ENCODE measurements at places on chromosomes 5 and 9.

DNA sequence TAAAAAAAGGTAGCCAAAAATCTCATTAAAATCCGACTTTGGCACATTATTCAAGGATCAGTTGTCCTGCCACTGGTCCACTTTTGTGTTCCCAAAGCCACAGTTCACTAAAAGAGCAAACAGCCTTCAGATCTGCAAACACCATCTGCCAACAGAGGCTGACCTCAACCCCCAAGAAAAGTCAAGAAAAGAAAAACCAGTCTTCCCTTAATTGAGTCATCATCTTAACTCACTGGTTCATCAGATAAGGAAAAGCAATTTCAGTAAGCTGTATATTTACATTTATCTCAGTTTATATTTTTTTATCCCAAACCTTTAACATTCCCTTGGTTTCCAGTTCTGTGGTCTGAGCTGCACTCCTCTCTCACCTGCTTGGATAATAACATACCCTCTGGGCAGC is 21.2 kb downstream of the RASEF start:
- DNase-seq = no peak

DNA sequence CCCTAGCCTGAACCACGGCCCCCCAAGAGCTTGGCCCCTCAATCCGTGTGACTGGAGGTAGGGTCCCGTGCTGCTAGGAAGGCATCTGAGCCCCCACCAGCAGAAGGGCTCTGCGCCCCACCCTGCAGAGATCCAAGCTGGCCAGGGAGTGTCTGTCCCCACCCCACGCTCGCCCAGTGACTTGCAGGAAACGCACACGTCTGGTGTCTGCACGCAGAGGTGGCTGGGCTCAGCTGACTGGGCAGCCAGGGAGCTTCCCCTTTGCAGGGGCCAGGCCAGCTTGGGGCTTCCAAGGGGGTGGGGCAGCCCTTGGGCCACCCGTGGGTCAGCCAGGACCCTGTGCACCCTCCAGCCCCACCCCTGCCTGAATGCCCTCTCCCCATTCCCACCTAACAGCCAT is 24.3 kb downstream of the NOTCH1 start:
- no peak for DNase-seq

- no peak for DNase-seq
Measured at GRCh38 chr5:150175076-150175475, 8.5 kb downstream of the CDX1 start.

DNA sequence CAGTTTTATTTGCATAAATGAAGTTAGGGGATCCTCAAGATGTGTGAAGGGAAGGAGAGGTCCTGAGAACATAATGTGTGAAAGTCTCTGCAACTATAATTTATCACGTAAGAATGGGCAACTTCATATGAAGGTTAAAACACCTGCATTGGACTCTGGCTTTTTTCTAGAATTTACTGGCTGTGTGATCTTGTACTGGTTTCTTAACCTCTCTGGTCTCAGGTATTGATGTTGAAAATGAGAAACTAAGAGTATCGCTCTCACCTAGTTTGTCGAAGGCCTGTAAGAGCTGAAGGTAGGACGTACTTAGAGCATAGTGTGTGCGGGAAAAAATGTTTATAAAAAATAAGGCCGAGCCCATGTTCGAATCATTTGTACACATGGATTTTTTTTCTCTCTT is 280.5 kb downstream of the ICE1 start:
- no peak for DNase-seq

- DNase-seq = no peak
Measured at GRCh38 chr5:13408616-13409015, 535.9 kb downstream of the DNAH5 start.

GRCh38 chr5:94627191-94627590 is 8.7 kb downstream of the SLF1 start:
- no peak for DNase-seq

DNA sequence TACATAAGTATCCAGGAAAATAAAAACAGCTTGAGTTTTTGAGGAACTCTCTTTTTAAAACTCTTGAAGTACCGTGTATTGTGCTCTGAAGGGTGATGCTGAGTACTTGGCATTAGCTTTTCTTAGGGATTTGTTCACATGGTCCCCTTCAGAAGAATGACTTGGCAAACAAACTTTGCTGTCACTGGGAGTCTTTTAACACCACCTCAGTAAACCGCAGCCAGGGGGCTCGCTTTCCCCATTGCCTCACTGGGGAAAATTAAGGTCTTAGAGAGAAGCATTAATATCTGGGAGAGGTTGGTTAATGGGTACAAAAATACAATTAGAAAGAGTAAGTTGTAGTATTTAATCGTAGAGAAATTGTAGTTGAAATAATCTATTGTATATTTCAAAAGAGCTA is 105.9 kb upstream of the DAP start:
- no peak for DNase-seq

GRCh38 chr9:108951578-108951977 is 17.4 kb downstream of the ABITRAM start:
- no peak for DNase-seq

- DNase-seq = no peak
Measured at GRCh38 chr5:149313151-149313841, 32.0 kb upstream of the GRPEL2 start.

DNA sequence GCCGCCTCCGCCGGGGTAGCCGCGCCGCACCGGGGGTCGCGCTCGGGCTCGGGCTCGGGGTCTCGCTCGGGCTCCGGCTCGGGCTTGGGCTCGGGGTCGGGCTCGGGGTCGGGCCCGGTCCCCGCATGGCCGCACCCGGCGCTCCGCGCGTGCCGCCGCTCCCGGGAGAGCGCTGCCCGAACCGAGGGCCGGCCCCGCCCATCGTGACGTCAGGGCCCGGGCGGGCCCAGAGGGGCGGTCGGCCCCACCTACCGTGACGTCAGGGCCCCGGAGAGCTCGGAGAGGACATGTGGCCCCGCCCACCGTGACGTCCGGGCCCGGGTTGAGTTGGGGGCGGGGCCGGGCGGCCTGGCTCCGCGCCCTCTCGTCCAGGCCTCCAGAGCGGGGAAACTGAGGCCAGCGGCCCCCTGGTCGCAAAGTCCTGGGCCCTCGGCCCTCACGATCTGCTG is at the start of gene NSMF:
Gene NSMF, minus strand, starts transcription at position 183 of the 449 bp plus-strand sequence. CDS start 232 bp downstream, outside the sequence.
- DNase-seq = peak; percentile 78

GRCh38 chr9:112711050-112711689 is 6.7 kb downstream of the INIP start:
- DNase-seq = no peak

Measured in left renal cortex interstitium (tissue), 4 donors.